ENCODE measurements at places on chromosomes 5 and 9.

GRCh38 chr5:180471866-180472265 lies 22.3 kb upstream of the CNOT6 start:
- DNase-seq = no peak

DNA sequence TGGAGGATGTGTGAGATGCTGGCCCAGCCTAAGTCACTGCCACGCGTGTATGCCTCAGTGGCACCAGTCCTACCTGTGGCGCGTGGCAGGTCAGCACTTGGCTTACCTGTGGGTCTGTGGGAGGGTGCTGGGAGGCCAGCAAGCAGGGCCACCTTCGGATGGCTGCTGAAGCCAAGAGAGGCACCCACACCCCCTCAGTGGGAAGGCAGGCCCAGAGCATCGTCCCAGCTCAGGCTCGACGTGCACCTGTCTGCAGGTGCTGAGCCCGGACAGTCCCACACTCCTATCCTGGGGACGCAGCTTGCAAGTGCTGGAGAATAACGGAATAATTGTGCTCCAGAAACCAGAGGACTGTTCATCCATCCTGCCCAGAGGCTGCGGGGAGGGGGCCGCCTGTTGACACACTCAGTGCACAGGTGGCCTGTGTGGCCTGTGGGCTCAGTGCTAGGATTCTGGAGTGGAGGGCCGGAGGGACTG lies 24.0 kb downstream of the NKD2 start:
- no peak for DNase-seq

DNA sequence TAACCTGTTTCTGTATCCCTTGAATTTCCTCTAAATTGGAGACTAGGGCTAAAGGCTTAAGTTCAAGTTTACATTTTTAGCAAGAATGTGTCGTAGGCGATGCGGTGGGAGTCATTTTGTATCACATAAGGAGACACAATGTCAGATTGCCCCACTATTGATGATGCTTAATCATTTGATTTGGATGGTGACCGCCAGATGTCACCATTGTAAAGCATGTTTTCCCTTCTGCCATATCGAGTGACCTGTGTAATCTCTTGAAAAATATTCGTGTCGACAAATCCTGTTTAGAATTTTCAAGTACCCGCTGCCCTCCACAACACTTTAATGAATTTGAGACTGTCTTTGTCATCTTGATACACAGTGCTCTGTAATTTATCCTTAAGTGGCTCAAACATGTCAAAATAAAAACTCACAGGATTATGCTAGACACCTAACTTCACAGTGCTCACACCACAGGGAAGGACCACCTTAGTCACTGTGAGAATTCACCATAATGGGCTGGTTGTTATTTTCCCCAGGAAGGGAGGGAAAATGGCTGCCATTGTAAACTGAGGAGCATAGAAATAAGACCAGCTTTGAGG lies 34.5 kb upstream of the SLC46A2 start:
- DNase-seq = peak; percentile 79

DNA sequence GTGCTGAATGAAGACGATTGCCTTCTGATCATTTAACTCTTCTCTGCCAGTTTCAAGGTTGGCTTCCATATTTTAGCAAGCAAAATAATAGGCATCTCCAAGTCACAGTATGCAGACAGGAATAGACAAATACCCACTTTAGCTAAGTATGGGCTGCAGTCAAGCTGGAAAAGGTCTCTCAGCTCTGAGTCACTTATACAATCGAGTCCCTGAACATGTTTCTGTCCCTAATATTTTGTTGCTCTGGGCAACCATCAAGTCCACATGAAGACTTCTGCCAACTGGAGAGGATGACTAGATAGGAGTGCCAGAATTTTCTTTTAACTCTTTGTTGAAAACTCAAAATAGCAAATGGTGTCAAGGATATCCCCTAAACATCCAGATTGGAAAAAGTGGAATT lies 575.3 kb downstream of the RAB3C start:
- no peak for DNase-seq

GRCh38 chr9:112844771-112845542 lies 45.7 kb downstream of the SLC46A2 start:
- peak; percentile 89 for DNase-seq

All from eye (tissue), 1 donor.